Colonic mucosa (tissue), 4 donors: ENCODE measurements at places on chromosomes 6 and 20.

DNA sequence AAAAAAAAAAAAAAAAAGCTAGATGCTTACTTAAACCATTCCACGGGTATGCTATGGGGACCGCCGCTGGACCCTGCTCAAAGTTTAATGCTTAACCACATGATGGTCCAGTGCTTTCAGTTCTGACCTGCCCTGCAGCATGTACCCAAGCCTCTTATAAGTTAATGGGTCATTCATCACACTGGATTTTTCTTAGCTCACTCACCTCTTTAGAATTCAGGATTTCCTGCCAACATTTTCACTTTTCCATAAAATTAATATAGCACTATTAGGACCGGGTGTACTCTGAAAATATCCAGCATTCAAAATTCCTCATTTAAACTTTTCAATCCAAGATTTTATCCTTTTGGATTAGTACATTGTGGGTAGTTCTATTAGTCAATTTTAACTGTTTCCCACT, 140.8 kb downstream of the ALDH8A1 start:
- DNase-seq, result no peak

- DNase-seq, result no peak
Measured at GRCh38 chr6:142518126-142518525, 216.3 kb downstream of the ADGRG6 start.

- no peak for DNase-seq
Measured at GRCh38 chr6:87274660-87275274, 47.6 kb upstream of the SMIM8 start.

DNA sequence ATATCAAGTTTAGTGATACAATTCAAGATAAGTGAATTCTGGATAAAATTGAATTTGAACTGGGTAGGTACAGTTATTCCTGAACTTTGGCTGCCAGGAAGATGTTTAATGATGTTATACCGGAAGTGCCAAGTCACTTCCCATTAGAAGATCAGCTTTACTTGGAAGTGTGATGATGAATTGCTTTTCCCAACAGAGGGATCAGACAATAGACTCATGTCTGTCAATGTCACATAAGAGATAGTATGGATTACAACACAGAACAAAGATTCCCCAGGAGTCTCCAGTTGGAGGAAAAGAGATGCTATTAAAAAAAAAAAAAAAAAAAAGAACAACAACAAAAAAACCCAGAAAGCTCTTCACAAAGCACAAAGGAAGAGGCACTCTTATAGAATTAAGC, 497.9 kb upstream of the EPHA7 start:
- no peak for DNase-seq

GRCh38 chr6:14711056-14711703, 534.7 kb upstream of the JARID2 start:
- DNase-seq, result peak; percentile 56

- DNase-seq, result no peak
Measured at GRCh38 chr6:26389349-26389894, 6.5 kb downstream of the BTN2A2 start.

DNA sequence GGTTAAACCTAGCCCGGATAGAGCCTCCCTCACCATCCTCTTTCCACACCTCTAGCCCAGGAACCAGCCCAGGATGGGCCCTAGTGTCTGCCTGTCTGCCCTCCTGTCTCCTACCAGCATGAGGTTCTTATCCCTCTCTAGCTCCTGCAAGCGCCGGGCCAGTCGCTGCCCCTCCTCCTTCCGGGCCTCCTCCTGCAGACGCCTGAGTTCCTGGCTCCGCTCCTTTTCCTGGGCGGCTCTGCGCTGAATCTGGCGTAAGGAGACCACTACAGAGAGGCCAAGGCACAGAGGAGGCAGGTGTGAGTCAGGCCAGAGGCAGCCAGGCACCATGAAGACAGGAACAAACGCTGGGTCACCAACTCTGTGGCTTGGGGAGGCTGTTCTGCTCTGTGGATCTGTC, 4.3 kb upstream of the PSORS1C2 start:
- DNase-seq, result no peak

DNA sequence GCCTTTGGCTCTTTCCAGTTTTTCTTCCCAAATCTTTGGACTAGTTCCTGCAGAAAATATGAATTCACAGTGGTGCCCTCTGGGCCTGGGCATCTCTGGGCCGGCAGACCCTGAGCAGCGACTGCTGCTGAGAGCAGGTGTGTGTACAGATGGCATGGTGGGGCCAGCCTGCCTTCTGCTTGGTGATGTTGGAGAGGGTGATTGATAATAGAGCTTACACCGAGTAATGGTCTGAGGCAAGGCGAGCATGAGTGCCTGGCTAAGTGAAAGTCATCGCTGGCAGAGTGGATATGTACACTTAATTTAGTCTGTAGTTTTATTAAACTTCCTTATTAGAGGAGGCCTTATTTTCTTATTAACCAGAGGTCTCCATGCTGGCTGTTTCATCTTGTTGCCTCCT, 156.9 kb downstream of the CDKAL1 start:
- DNase-seq, result no peak

DNA sequence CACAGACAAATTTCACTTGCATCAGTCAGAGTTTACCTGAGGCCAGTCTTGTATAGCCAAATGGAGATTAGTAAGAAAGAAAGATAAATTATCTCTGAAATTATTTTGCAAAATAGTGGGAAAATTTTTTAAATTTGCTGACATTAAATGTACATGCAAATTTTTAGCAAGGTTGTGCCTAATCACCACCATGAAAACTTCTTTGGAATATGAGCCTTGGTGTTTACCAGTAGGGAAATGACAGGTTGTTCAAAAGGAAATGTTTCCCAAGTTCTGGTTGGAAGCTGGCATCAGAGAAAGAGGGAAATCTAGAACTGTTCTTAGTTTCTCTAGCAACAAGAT, 34.4 kb upstream of the LOC128125822 start:
- no peak for DNase-seq

- no peak for DNase-seq
Measured at GRCh38 chr6:126293891-126294524, 45.9 kb upstream of the CENPW start.

GRCh38 chr6:5084360-5084780, 771 bp upstream of the PPP1R3G start:
- DNase-seq, result peak; percentile 54

DNA sequence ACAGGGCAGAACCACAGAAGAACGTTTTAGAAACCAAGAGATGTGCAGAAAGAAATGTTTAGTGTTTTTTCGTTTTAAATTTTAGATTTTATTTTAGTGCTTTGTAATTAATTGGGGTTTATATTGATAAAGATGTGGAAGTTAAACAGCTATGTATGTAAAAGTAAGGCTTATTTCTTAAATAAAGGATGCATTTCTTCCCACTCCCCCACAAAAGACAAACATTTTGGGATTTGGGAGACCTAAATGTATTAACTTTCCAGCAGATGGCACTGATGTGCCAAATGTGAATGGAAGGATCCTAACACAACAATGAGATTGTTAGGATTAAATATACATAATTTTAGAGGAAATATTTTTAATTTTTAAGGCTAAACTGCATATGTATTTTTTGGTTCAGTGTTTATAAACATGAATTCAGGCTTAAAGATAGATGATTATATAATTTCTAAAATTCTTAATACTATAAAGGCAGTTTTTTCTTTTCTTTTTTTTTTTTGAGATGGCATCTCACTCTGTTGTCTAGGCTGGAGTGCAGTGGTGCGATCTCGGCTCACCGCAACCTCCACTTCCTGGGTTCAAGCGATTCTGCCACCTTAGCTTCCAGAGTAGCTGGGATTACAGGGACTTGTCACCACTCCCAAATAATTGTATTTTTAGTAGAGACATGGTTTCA, 12.0 kb downstream of the PFDN4 start:
- DNase-seq, result no peak

DNA sequence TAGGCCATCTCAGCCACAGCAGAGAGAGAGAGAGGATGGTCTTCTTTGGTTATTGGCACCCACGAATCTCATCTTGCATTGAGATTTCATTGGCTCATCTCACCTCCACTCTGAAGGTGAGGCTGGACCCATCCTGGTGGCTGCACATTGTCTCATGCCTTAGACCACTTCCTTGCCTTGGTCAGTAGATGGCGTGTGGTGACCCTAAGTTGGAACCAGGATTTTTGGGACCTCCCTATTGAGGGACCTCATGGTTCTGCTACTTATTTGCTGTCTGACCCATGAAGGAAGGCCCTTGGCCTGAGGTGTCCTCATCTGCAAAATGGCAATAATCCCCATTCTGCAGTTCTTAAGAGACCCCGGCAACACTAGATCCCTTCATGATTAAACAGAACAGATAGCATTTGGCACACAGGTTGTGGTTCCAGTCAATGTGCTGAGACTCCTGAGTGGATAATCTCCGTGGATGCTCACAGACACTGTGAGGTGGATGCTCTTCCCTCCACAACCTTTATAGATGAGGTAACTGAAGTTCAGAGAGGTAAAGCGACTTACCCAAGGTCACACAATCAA, 21.5 kb upstream of the AAR2 start:
- no peak for DNase-seq
